ENCODE measurements at places on chromosomes 11 and 22. TPM values are rescaled to one million over a fixed set of nuclear protein-coding genes. Genes with fewer than 3 reads are reported as not detected.
A peak's percentile ranks its signal among the peaks of the same experiment; 100 is the strongest.

TEX12 gene
- total RNA-seq, result not detected

SCGB1C1 gene
- total RNA-seq, result not detected

GRCh38 chr11:66857234-66857926, 516 bp downstream of the LRFN4 start:
- peak; percentile 24 for DNase-seq
- peak overlapping the region; percentile 78 for H3K27ac ChIP-seq
- H3K27me3 ChIP-seq, result no peaks in the 10 kb centered on the region
- H3K4me1 ChIP-seq, result peaks cover 5% of the 10 kb centered on the region

DNA sequence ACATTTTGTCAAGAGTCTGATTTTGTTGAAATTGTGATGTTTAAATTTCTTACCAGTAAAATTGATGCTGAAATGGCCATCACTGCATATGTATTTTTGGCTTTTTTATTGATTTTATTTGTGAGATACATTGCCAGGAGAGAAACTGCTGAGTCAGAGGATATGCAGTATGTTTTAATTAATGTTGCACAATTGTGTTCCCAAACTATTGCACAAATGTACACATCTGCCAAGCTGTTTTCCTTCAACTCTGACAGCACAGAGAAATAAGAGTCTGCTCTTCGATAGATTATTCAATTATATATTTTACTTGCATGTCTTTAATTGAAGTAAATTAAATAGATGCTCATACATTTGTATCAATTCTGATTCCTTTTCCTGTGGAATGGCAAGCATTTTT, 640.2 kb upstream of the LUZP2 start:
- no peaks in the 10 kb centered on the region for H3K36me3 ChIP-seq
- no peak overlapping the region for H3K4me3 ChIP-seq
- no peak for DNase-seq

GRCh38 chr11:132424433-132424832, 1054.0 kb downstream of the NTM start:
- H3K27me3 ChIP-seq, result peaks cover 2% of the 10 kb centered on the region
- no peak overlapping the region for H3K27ac ChIP-seq
- H3K4me3 ChIP-seq, result no peak overlapping the region
- H3K4me1 ChIP-seq, result no peaks in the 10 kb centered on the region
- no peak for DNase-seq

DNA sequence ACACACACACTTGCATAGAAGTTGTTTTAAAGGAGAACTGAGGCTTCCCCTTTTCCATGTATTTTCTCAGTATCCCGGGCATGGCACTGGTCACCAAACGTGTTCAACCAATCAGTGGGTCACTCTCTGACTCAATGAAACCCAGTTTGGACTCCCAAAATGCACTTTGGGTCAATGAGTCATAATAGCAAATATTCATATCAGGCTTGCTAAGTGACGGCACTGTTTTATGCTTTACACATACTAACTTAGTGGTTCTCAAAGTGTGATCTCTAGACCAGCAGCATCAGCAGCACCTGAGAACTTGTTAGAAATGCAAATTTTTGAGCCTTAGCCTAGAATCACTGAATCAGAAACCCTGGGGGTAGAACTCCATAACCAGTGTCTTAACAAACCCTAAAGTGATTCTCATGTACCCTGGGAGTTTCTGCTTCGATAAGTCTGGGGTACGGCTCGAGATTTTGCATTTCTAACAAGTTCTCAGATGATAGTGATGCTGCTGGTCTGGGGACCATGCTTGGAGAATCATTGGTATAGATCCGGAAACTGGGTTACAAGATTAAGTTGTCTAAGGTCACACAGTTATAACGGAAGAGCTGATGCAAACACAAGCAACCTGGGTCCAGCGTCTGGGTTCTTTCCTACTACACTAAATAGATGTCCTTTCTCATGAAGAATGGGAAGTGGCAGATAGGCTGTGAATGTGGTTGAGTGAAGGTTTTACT, 35.6 kb downstream of the ETS1 start:
- H3K36me3 ChIP-seq, result peaks cover 2% of the 10 kb centered on the region
- peak; percentile 70 for DNase-seq
- H3K4me3 ChIP-seq, result peak overlapping the region; percentile 31
- peaks cover 71% of the 10 kb centered on the region for H3K4me1 ChIP-seq
